Activated naive CD4-positive, alpha-beta T cell treated with anti-CD3 and anti-CD28 coated beads, Interleukin-2, amount 10 ng/mL, durations not matched to agents 5 hours and 36 hours (primary cell): ENCODE measurements at places on chromosomes 11 and 22. TPM values are rescaled to one million over a fixed set of nuclear protein-coding genes. Genes with fewer than 3 reads are reported as not detected.

GRIK4 gene
- total RNA-seq = not detected

HSCB gene
- 11.2 TPM for total RNA-seq

ENTHD1 gene
- not detected for total RNA-seq

TPH1 gene
- 0.14 TPM for total RNA-seq

TCN1 gene
- not detected for total RNA-seq

RASD2 gene
- not detected for total RNA-seq

TRIM49B gene
- total RNA-seq = not detected

PTH gene
- not detected for total RNA-seq

CENPM gene
- total RNA-seq = 65.7 TPM
